Stimulated activated CD8-positive, alpha-beta memory T cell treated with anti-CD3 and anti-CD28 coated beads, Interleukin-15, amount 100 ng/mL, for 48 hours (primary cell): ENCODE measurements at places on chromosomes 7 and 10.

DNA sequence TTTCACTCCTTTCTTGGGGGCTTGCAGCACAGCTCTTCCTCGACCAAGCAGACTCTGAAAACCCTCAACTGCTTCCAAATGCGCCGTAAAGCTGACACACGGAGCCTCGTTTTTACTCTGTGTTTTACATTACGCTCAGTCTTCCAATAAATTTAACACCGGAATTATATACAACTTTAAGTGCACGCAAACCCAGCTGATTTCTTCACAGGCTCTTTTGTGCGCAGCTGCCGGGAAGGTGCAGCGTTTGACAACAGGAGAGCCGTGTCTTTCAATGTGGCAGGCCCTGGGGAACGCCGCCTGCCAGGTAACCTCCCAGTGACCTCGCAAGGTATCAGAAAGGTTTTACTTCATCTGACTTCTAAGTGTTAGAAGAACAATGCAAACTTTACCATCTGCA lies 35.0 kb downstream of the GFRA1 start:
- DNase-seq = no peak

DNA sequence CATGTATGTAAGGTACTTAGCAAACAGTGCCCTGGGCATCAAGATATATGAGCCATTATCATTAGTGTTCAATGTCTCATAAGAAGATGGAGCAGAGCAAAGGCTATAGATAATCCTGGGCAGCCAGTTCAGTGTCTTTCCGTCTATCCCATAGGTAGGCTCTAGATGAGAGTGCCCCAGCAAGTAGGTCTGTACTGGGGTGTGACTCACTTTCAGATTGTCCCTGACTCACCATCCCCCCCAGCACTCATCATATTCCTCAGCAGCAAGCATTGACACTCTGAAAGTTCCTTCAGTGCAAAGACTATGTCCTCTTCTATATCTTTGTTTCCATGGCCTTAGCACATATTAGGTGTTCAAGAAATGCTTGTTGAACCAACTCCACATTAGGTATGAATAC lies 20.0 kb upstream of the FAM204A start:
- DNase-seq = no peak

GRCh38 chr10:4219901-4220300 lies 434.9 kb upstream of the KLF6 start:
- DNase-seq = no peak

DNA sequence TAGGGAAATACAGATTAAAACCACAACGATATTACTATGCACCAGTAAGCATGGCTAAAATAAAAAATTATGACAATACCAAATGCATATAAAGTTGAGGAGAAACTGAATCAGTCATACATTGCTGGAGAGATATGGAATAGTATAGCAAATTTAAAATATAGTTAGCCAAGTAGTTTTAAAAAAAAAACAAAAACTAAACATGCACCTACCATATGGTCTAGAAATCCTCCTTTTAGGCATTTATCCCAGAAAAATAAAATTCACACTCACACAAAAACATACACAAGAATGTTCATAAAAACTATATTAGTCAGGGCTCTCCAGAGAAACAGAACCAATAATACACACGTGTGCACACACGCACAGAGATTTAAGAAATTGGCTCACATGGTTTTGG lies 175.8 kb downstream of the IPMK start:
- no peak for DNase-seq

DNA sequence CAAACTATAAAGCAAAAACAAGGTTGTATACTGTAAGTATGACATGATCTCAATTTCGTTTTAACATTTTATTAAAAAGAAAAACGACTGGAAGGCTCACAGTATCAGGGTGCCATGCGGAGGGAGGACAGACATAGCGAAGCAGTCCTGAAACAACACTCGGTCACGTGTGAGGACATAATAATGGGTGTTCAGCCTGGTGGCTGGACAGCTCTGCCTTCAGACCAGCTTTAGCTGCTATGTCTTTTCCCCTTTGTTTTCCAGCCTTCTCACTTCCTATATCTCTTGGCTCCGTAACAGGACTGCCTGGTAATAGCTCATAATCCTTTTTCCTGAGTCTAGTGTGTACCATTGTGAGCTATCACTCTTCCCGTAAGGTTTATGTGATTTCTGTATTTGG lies 18.4 kb upstream of the KLF14 start:
- no peak for DNase-seq

DNA sequence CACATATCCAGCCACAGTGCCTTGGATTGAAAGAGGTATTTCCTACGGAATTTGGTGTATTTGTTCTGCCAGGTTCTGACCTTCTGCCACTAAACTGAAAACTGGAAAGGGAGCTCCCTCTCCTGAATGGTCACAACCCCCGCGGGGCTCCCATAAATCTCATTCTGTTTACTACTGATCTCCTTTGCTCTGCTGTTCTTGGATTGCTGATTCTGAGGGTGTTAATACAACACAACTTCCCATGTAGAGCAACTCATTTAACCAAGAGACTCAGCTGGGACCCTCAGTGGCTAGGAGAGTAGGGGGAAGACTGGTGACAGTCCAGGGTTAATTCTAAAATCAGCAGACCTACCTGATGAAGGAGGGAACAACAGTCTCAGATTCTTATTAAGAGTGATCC lies 662.9 kb downstream of the INHBA start:
- DNase-seq = no peak

DNA sequence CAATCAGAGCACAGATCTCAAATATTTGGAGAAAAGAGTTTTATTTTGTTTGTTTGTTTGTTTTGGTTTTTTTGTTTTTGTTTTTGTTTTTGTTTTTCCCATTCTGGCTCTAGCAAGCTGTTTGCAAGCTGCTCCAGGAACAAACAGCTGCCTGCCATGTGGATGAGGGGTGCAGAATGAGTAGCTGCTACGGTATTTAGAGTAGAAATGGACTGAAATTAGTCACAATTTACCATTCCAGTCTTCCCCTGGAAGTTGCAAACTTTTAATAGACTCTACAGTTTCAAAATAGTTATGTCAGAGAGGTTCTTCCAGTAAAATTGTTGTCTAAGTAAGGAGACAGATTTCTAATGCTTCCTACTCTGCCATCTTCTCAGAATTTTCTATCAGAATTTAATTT lies 27.1 kb upstream of the TAS2R16 start:
- DNase-seq = no peak

GRCh38 chr7:17325364-17325763 lies 26.9 kb downstream of the AHR start:
- no peak for DNase-seq
